ENCODE measurements at places on chromosomes 4 and X.

- no peak for DNase-seq
Observed at GRCh38 chr4:164251257-164251656, 502.7 kb upstream of the SMIM31 start.

DNA sequence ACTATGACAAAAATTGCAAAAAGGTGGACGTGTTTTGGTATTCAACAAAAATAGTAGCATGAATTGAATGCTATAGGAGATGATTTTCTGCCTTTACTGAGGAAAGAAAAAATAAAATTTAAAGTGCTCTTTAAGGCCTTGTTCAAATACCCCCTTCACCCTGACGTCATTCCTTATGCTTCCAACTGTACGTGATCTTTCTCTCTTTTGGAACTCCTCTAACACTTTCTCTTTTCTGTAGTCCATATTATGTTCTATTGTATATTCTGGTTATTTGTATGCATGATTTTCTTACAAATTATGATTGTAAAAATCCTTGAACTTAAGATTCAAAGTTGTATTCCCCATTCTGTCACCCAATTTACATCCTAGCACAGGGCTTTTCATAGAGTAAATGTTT lies 100.5 kb downstream of the POU4F2 start:
- DNase-seq: no peak

DNA sequence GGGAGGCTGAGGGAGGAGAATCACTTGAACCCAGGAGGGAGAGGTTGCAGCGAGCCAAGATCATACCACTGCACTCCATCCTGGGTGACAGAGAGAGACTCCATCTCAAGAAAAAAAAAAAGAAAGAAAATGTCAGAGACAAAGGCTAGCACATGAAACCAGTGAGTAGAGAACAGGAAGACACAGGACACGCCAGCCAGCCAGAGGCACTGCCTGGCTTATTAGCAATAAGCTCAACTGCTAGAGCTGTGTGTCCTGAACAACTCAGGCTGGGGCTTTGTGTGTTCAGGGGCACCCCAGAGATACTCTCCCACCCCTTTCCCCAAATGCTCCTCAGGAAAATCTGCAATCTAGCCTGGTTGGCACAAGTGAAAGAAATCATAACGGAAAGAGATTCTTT lies 60.0 kb downstream of the RHOH start:
- no peak for DNase-seq

DNA sequence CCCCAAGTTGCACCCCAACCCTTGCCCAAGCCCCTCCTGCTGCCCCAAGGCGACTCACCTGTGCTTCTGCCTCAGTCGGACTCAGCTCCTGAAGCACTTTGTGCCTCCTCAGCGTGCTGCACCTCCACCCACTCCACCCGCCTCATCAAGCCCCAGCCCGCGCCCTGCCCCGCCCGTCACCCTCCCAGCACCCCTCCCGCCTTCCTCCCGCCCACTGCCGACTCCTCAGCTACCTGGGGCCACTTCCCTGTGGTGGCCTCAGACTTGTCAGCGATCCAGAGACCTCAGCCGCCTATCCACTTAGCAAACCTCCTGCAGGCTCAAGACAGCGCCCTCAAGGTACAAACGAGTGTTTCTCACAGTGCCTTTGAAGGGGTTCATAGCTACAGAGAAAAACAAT lies 19.6 kb upstream of the IQCM start:
- no peak for DNase-seq

GRCh38 chr4:8867624-8868320 lies 3.9 kb downstream of the HMX1 start:
- no peak for DNase-seq
